ENCODE measurements at places on chromosomes 4 and X.

DNA sequence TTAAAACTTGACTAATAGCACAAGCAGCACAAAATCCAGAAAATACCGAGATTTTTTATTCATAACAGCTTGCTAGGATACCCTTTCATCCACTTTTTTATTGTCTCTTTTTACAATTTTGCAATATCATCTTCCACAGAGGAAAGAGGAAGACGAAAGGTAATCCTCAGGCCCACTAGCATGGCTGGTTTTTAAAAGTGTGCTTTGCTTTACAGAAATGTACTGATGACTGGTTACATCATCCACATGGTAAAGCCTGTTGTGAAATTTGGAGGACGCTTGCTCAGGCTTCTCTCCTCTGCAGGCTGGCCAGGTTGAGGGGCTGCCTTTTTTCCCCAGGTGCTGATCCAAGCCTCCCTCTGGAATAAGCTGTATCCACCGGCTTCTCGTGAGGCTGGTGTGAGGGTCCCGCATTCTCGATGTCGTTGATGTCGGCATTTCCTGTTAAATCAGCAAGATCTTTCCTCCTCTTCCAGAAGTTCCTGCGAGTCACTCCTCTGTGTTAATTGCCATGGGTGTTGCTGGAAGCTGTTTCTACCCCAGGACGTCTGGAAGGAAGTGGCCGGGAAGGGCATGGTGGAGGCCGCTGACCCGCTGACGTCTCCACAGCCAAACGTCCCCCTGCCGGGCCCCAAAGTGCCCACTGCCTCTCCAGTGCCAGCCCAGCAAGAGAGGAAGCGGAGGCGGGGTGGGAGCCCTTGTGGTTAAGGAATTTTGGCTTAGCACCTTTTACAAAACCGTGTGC is 5.8 kb upstream of the DGKQ start:
- DNase-seq, result no peak

DNA sequence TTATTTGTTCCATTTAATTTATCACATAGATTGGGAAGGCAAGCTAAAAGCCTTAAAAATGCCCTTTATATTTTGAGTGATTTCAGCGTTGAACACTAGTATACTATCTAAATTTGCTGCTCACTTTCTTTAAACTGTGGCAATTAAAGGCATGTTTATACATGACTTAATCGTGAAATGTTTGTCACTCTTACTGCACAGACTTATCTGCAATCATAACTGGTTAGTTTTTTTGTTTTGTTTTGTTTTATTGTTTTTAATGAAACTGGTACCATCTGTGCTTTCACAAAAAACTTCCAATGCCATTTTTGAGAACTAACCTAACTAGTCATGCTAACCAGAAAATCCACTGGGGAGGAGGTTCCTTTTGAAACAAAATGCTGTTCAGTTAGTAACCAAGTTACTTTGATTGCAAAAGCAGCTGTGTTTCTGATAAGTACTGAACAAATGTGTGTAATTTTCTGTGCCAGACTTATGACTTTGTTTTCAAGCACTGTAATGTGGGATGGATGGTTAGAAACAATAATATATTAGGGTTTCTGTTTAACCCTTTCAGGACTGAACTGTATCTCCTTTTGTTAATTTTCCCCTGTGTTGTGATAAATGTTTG is 56.1 kb downstream of the CCKAR start:
- DNase-seq, result no peak

DNA sequence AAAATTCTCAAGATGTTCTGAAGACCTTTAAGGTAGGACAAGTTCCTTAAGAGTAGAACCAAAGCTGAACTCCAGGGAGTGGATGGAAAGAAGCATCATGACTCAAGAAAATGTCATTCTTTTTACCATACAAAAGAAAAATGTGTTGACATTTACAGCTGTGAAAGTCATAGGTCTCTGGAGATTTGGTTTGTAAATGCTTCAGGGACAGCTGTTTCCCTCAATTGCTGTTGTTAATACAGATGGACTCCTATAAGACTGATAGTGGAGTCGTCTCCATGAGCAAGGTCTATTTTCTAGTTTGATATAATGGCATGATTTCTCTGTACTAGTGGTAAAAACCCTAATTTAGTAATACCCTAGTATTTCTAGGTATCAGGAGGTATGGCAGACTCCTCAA is 101.7 kb downstream of the PHOX2B start:
- no peak for DNase-seq

DNA sequence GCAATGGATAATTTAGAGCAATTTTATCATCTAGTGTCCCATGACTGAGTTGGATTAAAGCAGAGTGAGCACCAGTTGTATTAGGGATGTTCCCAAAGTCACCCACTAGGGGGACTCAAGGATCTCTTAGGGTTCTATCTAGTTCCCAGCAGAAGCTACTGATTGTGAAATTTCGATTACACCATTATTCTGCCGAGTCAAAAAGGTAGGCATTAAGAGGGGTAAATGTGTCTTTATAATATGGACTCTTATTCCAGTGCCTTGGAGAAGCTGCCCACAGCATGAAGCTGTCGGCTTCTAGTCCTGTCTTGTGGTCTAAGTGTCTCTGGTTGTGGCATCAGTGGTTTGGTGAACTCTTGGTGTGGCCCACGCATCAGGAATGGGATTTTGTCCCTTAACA is 53.3 kb downstream of the RGS12 start:
- DNase-seq, result peak; percentile 50

DNA sequence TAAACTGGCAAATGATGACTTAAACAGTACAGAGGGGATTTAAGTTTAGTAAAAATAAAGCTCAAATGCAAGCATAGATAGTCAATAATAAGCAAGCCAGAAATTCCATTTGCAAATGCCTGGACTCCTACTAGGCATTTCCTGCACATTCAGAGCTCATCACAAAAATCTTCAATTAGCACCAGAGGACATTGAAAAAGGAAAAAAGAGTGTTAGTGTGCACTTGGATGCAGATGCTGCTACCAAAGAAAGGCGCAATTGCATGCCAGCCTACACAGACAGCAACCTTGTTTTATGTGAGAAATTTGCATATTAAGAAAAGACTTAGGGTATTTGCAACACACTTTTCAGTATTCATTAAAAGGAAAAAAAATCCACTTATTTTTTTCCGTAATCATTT is 282.1 kb downstream of the GRIA2 start:
- no peak for DNase-seq

DNA sequence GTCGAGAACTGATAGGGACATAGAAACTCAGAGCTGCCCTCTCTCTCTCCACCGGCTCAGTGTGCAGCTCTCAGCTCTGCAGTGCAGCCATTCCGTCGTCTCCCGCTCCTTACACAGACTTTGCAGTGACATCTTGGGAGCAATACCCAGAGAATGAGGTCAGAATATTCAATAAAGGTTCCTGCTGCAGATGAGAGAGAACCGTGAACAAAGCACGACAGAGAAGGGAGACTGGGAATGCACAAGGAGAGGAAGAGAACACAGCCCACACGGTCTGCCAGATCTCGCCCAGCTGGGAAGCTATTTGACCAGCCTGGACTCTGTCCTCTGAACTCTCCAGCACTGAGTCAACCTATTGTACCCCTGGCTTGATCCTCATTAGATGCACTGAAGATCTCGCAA is 118.0 kb upstream of the PPARGC1A start:
- no peak for DNase-seq

DNA sequence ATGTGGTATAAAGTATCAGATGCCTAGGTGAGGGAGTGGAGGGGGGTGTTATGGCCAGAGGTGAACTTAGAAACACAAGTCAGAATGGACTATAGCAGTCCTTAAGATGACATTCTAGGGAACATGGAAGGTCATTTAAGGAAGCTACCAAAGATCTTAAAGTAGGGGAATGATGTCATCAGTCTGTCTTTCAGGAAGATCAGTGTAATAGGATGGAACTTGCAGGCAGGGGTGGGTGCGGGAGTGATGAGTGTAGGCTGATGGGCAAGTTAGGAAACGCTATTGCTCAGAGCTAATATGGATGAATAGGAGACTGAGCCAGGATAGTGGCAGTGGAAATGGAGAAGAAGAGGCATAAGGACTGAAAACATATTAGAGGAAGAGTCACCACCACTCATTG is 27.5 kb upstream of the CWH43 start:
- DNase-seq, result no peak

DNA sequence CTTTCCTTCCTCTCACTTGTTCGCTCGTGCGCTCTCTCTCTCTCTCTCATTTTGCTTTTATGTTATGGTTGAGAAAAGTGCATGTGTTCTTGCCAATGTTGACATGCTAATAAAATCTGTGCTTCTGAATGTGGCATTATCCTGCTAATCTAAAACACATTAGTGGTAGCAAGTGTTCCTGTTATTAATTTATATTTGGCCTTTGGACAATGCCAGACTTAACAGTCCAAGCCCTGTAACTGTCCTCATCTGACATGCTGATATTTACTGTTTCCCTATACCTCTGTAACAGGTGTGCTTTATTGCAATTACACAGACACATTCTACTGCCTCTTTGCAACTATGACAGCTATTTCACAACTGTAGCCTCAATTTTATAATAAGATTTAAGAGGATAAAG is 2.7 kb downstream of the PPARGC1A start:
- no peak for DNase-seq

GRCh38 chrX:34381241-34381640 is 249.1 kb upstream of the FAM47A start:
- no peak for DNase-seq

GRCh38 chr4:104504536-104504935 is 9.8 kb upstream of the CXXC4 start:
- DNase-seq, result no peak

Data from AG09309 (cell line).